MCF 10A (cell line): ENCODE measurements at places on chromosomes 1 and 21.

DNA sequence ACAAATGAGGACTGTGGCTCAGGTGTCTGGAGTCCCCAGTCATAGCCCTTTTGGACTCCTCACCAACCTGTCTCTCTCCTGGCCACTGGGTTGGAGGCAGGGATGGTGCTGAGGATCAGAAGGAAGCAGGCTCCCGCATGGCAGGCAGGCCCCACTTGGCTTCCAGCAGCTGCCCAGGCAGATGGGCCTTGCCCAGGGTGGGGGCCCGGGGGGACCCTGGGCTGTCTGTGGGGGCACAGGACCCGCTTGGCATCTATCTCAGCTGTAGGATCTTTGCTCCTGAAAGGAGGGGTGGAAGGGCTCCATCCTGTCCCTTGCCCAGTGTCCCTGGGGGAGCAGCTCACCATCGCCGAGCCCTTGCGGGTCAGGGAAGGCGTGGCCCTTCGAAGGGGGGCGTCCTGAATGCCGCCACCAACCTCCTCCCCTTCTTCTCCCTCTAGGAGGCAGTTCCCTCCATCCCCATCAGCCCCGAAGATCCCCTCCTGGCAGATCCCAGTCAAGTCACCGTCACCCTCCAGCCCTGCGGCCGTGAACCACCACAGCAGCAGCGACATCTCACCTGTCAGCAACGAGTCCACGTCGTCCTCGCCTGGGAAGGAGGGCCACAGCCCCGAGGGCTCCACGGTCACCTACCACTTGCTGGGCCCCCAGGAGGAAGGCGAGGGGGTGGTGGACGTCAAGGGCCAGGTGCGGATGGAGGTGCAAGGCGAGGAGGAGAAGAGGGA lies 154.5 kb downstream of the PEX14 start:
- DNase-seq, result no peak

DNA sequence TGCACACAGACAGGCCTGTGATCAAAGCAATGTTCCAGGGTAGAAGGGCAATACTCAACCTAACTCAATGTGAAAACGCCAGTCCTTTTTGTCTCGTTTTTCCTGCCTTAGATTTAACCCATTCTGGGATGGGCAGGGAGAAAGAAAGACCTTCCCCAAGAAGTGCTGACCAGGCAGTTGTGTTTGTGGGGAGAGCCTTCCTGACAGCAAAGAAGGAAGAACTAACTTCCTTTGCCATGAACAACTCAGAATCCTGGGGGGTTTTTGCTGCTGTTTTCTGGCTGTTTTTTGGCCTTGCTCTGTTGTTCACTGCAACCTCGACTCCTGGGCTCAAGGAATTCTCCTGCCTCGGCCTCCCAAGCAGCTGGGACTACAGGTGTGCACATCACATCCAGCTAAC lies 112.0 kb upstream of the RAB4A start:
- DNase-seq, result no peak

- no peak for DNase-seq
These were observed 30.0 kb downstream of the PODN start for GRCh38 chr1:53091841-53092645.

DNA sequence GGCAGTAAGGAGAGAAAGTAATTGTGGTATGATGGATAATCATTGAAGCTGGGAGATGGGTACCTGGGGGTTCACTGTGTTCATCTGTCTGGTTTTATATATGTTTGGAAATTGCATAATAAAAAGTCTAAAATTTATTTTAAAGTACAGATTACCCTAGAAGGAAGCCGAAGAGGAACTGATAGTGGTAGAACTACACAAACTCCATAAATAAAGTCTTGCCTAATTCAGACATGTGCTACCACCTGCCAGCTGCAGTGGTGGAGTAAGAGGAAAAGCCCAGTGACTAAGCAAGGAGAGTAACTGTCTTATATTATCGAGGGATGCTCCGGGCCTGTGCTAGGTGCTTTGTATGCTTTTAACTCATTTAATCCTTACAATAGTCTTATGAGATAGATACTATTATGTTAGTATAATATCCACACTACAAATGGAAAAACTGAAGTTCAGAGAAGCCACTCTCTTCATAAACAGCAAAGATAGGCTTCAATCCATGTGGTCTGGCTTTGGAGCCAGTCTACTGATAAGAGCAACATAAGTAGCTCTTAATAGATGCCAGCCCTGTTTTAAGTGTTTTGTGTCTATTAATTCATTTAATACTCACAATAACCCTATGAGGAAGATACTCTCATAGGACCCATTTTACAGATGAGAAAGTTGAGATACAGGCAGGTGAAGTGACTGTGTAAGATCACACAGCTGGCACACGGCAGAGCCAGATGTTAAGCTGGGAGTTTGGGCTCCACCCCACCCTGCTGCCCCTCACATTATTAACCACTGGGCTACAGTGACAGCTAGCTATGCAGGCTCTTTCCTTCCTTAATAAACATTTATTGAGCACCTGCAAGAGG lies 56.8 kb upstream of the HNRNPU start:
- DNase-seq, result peak; percentile 60

GRCh38 chr1:29462096-29462495 lies 225.8 kb downstream of the PTPRU start:
- no peak for DNase-seq

DNA sequence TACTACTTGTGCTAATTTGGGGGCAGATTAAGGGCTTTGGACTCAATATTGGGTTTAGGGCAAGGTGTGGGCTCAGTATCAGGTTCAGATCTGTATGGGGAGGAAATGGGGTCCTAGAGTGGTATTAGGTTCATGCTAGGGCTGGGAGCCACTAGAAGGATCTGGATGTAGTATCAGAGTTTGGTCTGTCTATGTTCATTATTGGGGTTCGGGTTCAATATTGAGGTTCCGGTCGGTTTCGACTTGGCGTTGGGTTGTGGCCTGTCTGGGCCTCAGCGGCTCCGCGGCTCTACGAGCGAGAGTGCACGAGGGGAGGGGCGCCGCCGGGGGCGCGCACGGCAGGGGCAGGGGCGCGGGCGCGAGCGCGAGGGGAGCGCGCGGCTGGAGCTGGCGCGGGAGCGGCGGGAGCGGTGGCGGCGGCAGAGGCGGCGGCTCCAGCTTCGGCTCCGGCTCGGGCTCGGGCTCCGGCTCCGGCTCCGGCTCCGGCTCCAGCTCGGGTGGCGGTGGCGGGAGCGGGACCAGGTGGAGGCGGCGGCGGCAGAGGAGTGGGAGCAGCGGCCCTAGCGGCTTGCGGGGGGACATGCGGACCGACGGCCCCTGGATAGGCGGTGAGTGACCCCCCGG lies at the start of gene PTPRF:
TSS of gene PTPRF (plus strand) at position 401 of the 624 bp plus-strand sequence. CDS start 14,193 bp downstream, outside the sequence.
- DNase-seq, result peak; percentile 42

GRCh38 chr1:72288886-72289285 lies 6.5 kb upstream of the NEGR1 start:
- no peak for DNase-seq

GRCh38 chr1:209689477-209689876 lies 14.3 kb downstream of the G0S2 start:
- peak; percentile 92 for DNase-seq

DNA sequence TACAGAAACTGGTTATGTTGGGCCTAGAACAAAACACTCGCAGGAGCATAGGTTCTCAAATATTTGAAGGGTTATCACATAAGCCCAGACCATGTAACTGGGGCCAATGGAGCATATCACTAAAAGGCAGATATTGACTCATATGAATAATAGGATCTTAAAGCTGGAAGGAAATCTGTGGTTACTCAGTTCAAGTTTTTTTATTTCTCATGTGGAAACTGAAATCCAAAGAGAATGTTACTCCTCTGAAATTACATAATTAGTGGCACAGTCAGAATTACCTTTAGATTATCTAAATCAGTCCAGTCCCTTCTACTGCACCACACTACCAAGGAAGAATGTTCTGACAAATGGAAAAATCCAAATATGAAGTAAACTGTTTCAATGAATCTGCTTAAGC lies 12.0 kb downstream of the SLAMF8 start:
- DNase-seq, result no peak

DNA sequence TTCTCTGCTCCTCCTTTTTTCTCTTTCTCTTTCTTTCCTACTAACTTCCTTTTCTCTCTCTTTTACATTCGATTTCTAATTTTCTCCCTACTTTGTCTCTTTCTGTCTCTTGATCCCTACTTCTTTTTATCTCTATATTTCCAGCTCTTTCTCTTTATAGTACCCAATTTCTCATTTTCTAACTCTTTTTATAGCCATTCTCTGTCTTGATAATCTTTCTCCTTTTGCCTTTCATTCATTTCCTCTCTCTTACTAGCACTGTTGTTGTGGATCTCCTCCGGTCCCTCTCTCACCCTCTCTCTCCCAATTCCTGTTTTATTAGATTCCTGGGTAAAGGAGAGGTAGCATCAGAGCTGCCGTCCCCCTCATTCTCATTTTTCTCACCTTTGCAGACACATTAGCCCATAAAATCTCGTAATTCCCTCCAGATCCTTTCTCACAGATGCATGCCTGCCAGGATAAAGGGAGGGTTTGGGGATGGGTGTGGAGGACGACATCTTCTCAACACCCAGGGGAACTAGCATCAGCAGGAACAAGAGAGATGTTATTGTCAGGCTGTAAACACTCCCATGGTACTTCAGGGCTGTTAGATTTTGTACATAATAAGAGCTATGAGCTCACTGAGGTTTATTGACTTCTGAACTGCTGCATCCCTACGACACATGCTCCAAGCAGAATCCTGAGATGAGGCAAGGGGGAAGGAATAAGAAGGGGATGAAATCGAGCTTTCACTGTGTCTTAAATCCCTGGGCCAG lies 159.0 kb upstream of the GALNT2 start:
- DNase-seq, result no peak

DNA sequence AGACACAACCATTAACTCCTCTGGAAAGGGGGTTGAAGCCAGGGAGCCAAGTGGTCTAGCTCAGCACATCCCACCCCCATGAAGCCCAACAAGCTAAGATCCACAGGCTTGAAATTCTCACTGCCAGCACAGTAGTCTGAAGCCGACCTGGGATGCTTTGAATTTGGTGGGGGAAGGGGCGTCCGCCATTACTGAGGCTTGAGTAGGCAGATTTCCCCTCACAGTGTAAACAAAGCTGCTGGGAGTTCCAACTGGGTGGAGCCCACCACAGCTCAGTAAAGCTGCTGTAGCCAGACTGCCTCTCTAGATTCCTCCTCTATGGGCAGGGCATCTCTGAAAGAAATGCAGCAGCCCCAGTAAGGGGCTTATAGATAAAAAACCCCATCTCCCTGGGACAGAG lies 193.5 kb downstream of the GPATCH2 start:
- no peak for DNase-seq

GRCh38 chr1:21334214-21335087 lies 44.2 kb upstream of the ECE1 start:
- peak; percentile 88 for DNase-seq
